ENCODE measurements at places on chromosomes 5 and 9.

- no peak for DNase-seq
Measured at GRCh38 chr9:114021578-114021977, 56.5 kb downstream of the AMBP start.

DNA sequence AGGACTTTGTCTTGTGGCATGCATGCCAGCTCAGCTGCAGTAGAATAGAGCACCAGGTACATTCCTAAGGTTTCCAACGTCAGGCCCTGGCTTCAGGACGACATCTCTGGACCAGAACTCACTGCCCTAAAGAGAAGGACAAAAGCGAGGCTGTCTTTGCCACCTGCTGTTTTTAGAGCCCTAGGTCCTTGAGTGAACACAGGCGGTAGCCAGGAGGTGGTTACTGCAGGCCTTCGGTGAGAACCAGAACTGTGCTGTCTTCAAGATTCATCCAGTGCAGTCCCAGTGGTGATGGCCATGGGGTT is 288.9 kb upstream of the CDH18 start:
- DNase-seq, result no peak

- no peak for DNase-seq
Measured at GRCh38 chr5:139016186-139016585, 141.1 kb upstream of the LRRTM2 start.

GRCh38 chr5:37492778-37493555 is 113.8 kb downstream of the WDR70 start:
- no peak for DNase-seq

GRCh38 chr5:116814626-116815385 is 240.2 kb upstream of the SEMA6A start:
- DNase-seq, result no peak

GRCh38 chr5:146662229-146662628 is 146.2 kb upstream of the GPR151 start:
- no peak for DNase-seq

GRCh38 chr5:147426640-147427327 is 83.1 kb downstream of the DPYSL3 start:
- no peak for DNase-seq

DNA sequence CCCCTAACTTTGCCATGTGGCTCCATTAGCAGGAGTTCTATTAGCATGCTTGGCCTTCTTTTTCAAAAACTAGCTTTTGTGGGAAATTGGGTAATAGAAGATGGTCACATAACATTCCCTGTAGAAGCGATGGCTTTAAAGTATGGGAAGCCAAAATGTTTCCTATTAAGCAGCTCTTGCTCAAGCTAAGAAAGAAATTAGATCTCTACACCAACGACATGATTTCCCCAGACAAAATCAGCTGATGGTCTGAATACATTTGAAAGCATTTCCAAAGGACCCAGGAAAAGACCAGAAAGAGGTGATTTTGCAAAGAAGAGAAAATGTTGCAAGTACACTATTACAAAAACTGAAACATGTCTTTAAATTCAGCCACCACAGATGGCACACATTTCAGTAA is 4.8 kb upstream of the NFIL3 start:
- no peak for DNase-seq

GRCh38 chr9:16121168-16121567 is 568.3 kb downstream of the CCDC171 start:
- no peak for DNase-seq

GRCh38 chr5:44809956-44810420 is 1.2 kb downstream of the MRPS30 start:
- DNase-seq, result no peak

DNA sequence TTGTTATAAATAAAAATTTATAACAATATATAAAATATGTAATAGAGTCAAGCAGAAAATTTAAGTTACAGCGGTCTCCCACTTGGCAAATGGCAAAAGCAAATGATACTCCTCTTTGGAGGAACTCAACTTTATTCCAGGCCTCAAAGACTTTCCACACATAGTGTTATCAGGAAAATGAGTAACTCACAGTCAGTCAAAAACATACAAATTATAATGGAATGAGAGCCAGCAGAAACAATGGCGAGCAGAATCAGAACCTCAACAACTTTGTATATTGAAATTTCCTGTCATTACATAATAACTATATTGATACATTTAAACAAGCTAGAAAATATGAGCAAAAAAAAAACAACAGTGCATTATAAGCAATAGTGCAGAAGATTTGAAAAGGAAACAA is 45.2 kb downstream of the ABLIM3 start:
- no peak for DNase-seq

DNA sequence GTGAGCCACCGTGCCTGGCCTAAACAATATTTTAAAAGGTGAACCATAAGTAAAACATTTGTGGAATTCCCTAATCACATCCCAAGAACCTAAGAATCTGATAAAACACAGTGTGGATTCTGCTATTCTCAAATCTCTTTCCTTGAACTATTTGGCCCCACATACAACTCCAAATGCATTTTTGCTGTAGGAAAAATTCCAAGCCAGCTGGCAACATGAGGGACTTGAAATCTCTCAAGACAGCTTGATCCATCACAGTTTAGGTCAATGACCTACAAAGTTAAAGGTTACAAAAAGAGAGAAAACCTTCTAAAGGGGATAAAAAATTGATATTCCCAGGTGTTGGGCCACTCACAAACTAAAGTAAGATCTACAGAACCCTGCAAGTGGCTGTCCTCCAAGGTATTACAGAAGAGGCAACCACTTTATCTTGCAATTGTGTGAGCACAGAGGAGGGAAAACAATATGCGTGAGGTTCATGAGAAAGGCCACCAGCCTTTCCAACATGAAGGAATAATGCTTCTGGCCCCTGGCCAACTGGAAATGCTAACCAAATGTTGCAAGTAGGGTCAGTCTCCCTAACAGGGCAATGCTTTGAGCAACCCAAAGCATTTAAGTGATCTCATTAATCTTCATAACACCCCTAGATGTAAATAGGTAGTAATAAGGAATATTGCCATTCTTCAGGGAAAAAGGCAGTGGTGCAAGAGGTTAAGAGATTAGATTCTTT is 221.4 kb downstream of the SEMA5A start:
- no peak for DNase-seq

GRCh38 chr9:82829818-82830217 is 233.1 kb downstream of the RASEF start:
- no peak for DNase-seq

- DNase-seq, result no peak
Measured at GRCh38 chr5:179368806-179369529, 23.7 kb upstream of the ADAMTS2 start.

DNA sequence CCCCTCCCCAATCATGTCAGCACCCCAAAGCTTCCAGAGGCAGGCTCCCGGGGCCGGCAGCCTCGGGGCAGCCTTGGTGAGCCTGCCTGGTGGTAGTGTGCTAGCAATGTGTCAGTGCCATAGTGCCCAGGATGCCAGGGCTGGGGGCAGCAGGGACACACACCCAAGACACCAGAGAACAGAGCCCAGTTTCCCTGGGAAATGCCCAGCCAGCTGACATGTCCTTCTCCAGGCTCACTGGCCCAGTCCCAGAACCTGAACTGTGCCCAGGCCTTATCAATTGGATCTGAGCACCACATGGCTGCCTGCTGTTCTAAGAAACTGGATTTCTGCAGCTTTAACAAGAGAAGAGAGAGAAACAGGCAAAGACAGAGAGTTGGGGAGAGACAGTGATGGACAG is 74.9 kb upstream of the LRRTM2 start:
- DNase-seq, result no peak

GRCh38 chr9:27499451-27499850 is 24.6 kb upstream of the IFNK start:
- no peak for DNase-seq

DNA sequence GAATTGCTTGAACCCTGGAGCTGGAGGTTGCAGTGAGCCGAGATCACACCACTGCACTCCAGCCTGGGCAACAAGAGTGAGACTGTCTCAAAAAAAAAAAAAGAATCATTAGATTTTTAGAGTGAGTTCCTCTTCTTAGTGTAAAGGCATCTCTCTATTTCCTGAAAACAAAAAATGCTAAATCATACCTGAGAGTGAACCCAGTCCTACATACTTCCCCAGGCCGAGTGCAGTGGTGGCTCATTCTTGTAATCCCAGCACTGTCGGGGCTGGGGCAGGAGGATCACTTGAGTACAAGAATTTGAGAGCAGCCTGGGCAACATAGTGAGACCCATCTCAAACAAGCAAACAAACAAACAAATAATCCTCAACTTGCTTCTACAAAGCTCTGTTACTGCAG is 38.2 kb upstream of the LPAR1 start:
- no peak for DNase-seq

DNA sequence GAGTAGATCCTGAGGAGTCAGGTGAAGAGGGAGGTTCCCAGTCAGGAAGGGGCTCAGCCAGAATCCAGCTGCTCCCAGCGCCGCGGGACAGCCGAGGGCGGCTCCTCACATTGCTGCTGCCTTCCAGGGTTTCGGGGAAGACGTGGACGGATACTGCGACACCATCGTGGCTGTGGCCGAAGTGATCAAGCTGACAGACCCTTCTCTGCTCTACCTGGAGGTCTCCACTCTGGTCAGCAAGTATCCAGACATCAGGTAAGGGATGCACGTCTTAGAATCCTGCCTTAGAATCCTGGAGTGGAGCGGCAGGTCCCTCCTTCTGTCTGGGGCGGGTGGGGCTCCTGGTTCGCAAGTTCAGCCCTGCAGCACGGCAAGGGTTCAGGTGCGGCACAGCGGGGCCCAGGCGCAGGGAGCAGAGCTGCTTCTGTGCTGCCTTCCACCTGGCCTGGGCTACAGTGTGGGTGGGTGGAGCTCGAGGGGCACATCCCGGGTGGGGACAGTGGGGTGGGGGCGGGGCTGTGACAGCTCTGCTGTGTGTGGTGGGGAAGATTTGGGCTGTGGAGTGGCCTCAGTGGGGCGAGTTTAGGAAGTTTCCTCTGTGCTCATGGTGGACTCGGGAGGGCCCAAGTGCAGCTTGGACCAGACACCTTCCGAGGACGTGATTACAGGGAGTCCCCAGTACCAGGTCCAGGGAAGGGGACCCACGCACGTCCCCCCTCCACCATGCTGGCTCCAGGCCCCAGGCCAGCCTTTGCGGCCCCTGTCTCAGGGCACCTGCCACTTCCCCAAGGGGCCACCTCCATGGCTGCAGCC is 22.8 kb downstream of the EXOC3 start:
- no peak for DNase-seq

- DNase-seq, result no peak
Measured at GRCh38 chr9:74147906-74148305, 349.2 kb upstream of the RORB start.

DNA sequence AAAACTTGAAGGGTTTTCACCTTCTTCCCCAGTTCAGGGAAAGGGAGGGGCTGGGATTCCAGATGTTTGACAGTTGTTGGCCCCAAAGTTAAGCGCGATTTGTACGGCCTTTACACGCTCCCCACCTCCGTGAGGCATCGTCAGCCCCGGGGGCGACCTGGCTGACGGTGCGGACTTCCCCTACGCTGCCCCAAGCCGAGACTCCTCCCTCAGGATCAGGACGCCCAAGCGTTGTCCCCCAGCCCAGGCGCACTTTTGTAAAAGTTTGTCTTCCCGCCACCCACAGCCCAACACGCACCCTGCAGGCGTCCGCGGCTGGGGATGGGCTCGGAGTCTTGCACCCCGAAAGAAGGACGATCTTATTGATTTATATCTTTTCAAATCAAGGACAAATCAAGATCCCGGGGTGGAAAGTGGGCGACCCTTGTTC is 713 bp downstream of the MOB3B start:
- peak; percentile 16 for DNase-seq

DNA sequence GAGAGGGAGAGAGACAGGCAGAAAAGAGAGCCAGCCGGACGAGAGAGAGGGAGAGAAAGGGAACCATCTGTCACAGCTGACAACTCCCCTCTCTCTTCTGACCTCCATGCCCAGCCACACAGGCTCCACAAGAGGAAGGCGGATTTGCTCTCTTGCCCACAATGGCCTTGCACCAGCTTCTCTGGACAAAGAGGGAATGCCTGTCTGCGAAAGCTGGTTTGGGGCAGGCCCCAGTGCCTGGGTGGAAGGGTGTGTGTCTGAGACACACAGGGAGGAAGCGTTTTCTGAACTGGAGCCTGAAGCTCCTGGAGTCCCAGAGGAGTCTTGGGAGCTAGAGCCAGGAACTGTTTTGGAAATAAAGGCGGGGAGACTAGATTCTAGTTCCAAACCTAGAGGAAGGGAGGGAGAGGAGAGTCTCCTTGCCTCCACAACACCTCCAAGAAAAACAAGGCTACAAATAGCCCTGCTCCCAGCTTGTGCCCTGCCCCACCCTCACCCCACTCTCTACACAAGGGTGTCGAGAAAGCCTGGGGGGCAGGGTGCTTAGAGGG is 12.5 kb downstream of the C1QTNF2 start:
- no peak for DNase-seq

DNA sequence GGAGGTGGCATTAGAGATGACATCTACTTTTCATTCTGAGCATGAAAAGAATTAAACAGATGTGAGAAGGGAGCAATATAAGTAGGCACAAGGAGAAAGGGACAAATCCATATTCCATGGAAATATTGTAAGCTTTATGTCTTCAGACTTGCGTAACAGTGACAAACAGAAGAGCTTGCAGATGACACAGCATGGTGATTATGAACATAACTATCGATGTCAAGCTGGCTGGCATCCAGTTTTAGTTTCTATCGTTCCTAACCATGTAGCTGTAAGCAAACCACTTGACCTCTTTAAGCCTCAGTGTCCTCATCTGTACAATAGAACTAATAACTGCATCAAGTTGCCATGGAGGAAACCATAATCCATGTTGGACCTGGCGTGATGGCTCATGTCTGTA is 246.7 kb upstream of the ADRA1B start:
- DNase-seq, result no peak

DNA sequence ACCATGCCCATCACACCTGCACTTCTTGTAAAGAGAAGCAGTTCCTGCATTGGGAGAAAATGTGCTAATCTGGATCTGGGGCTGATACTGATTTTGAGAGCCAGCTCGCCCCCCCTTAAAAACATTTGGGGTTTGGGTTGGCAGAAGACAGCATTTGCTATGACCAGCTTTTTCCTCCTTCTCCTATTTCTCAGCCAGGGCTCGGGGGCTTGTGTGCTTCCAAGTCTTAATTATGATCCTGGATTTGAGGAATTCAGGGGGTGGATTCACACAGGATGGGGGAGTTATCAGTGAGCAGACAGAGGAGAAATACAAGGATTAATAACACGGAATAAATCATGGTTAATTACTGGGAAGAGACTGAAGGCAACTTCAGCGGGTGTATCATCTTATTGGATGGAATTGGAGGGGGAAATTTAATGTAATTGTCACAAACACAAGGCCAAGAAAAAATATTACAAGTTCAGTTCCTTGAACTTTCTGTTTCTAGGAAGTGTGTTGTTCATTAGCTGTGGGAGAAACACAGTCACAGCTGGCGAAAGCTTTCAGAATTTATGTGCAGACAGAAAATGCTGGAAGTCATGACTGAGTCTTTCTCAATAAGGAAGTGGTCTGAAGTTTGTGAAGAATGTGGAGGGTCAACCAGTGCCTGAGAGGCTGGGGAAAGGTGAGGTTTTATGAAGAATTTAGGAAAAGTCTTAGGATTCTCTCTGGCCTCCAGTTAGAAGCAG is 15.3 kb downstream of the C9orf152 start:
- no peak for DNase-seq

All from activated CD4-positive, alpha-beta T cell treated with anti-CD3 and anti-CD28 coated beads, Interleukin-2, amount 50 U/mL, for 4 hours (primary cell).